ENCODE measurements at places on chromosomes 7 and 10.

DNA sequence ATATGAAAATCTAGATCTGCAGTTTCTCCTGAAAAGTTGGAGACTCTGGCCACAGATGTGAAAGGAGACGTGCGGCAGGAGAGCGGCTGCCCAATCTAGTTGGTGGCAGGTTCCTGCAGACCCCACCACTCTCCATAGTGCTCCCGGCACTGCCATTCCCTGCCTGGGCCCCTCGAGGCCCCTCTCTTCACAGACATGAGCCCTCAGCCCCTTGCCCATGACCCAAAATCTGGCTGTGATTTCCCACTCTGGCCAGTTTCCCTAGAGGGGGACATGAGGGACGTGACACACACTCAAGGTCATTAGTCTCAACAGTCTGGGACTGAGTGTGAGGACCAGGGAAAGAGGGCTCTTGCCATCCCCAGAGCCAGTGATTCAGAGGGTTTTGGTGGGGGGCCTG is 138.7 kb downstream of the PTPN20 start:
- no peak for DNase-seq

DNA sequence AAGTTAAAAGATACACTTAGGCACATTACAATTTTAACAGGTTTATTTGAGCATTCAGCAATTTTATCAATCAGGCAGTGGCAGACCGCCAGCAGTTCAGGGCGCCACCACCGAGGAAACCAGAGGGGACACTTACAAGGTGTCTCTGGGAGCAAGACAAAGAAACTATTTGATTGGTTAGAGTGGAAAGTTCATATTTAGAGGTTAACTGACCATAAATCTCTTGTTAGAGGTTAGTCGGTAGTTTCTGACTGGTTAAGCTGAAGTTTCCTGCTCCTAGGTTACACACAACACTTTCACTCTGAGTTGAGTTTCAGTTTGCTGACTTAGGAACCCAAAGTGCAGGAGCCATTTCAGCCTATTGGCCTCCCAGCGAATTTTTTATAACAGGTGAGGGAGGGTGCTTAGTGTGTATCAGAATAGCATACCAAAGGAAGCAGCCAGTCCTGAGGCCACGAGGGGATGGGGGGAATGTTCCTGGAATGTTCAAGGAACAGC is 10.8 kb upstream of the PVRIG start:
- no peak for DNase-seq

DNA sequence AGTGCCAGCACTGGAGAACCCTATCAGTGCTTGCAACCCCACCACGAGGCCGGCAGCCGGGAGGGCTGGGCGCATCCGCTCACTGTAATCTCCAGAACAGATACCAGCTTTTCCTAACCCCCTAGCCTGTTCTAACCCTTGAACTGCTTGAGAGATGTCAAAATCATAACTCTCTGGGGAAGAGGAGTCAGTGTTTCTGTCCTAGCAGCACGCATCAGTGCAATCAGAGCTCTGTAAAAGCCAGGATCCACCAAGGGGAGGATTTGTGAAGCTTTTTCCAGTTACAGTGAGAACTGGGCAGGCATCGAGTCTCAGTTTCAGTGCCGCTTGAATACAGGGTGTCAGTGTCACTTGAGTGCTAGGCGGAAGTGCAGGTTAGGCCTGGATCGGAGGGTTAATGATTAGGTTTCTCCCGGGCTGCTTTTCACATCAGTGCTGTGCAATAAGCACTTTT is 104.5 kb upstream of the INSYN2A start:
- no peak for DNase-seq

- no peak for DNase-seq
Observed at GRCh38 chr7:93119191-93119905, 1.6 kb upstream of the SAMD9 start.

DNA sequence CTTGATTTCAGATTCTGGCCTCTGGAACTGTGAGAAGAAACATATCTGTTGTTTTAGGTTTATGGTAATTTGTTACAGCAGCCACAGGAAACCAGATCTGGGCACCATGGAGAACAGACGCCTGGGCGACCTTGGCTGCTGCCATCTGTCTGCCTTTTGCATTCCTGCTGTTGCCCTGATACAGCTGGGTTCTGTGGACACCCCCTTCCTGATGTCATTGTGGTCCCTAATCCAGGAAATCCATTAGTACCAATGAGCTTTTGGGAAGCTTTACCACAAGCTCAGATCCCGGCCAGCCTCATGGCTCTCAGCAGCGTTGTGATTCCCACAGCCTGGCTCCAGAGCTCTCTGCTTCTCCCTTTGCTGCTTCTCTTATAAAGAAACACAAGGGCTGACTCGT is 174.2 kb upstream of the NPS start:
- DNase-seq, result no peak

DNA sequence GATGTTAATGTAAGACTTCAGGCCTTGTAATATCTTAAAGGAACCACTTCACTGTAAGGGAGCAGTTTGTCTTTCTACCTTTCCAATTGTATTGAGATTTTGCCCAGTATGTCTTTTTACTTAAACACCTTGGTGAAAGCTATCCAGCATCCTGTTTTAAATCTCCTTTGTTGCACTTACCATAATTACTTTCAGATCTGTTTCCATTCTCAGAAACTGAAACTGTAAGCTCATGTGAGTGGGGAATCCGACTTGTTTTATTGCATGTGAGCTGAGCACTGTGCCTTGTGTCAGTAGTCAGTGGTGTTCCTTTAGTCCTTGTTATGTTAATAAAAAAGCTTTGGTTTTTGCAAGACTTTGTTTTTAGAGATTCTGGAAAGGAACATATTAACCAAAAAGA is 42.2 kb downstream of the BMPR1A start:
- DNase-seq, result no peak

- DNase-seq, result no peak
Observed at GRCh38 chr10:44060221-44060620, 324.7 kb downstream of the CXCL12 start.

GRCh38 chr10:104121485-104122224 is at the start of gene SFR1:
SFR1 (plus strand) TSS chr10:104122171; CDS start chr10:104122184, 13 bp downstream.
- DNase-seq, result peak; percentile 96

DNA sequence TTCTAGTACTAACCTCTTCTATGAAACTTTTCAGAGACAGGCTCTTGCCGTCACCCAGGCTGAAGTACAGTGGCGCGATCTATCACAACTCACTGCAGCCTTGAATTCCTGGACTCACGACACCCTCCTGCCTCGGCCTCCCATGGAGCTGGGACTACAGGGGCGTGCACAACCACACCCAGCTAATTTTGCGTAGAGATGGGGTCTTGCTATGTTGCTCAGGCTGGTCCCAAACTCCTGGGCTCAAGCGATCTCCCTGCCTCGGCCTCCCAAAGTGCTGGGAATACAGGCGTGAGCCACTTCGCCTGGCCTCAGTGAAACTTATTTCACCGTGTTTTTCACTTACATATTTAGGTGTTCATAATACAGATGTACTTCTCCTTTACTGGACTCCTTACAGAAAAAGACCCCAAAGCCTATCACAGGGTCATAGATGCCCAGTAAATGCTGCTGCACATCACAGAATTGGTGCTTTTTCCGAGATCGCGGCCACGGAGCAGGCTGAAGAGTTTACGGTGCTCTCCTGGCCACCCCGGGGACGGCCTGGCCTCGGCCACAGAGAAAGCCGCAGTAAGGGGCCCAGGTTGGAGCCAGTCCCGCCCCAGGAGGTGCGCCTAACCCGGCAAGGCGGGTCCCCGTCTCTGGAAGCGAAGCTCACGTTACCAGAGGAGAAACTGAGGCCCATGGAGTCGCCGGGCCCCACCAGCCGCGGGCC is 595 bp downstream of the TBL2 start:
- peak; percentile 12 for DNase-seq

DNA sequence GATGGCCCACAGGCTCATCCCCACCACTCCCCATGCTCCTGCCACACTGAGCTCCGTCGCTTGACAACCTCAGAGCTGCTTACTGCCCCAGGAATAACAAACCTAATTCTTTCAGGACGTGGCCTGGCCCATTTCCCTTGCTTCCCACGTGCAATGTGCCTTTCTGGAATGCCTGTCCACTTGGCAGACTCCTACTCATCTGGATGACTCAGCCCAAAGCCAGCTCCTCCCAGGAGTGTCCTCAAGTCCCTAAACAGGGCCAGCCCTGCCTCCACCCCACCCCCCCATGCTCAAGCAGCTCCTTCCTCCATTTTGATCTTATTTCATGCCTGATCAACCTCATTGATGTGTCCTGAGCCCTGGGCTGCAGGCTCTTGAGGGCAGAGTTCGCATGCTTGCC is 164.9 kb upstream of the RNF32 start:
- DNase-seq, result peak; percentile 62

- no peak for DNase-seq
Observed at GRCh38 chr7:90886416-90886815, 290.3 kb downstream of the CDK14 start.

DNA sequence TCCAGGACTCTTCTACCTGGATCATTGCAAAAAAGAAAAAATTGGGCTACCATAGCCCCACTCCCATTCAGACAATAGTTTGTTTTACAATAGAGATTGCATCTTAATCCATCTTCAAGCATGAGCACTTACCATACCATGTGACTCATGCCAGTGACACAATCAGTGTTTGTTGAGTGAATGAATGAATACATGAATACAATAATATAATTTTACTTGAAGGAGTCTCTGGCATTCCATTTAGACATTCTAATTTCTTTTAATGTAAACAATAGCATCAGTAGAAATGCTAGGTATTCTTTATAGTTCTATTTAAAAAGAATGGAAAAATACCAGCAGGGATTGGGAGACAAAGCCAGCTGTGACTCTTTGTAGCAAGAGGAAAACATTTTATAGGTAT is 141.6 kb upstream of the AKR1E2 start:
- peak; percentile 77 for DNase-seq

DNA sequence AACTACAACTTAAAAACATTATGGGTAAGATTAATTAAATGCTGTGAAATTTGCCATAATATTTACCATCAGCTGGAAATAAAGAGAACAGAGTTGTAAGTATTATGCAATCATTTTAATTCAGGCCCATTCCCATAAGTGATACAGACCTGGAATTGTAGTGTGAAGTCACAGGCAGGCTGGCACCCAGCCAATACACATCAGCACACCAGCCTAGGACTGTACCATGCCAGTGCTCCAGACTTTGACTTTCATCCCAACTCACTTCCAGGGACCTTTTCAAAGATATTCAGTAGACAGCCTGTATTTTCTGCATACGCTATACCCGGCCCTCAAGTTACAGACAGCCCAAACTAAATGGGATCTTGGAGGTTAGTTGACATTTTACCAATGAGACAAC is 143.3 kb downstream of the TES start:
- DNase-seq, result no peak

- peak; percentile 86 for DNase-seq
Observed at GRCh38 chr10:57338823-57339558, 928.7 kb downstream of the IPMK start.
